ENCODE measurements at places on chromosomes 16 and 17.
A peak's percentile ranks its signal among the peaks of the same experiment; 100 is the strongest.

DNA sequence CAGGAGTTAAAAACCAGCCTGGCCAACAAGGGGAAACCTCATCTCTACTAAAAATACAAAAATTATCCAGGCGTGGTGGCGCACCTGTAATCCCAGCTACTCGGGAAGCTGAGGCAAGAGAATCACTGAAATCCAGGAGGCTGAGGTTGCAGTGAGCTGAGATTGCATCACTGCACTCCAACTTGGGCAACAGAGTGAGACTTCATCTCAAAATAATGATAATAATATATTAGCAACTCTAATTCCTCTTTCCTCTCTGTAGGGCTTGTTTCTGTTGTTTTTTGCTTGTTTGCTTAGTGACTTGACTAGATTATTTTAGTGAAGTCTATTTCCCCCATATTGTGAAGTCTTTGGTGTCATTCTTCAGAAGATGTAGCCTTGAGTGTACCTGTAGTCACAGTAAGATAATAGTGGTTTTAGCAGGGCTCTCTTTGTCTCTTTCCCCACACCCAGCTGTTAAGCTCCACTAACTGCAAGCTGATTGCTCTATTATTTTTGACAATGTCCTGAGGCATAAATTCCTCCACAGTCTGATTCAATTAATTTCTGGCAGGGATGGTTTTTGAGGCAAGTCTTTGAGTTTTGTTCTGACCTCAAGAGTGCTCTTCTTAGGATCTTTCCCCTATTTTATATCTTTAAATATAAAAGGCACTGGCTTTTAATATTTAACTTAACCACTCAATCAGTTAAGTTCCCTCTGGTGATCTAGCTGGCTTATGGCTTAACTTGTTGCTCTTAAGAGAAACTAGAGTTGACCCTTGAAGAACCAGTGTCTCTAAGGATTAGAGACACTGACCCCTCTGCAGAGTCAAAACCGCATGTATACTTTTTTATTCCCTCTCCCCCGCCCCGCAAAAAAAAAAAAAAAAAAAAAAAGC lies 18.6 kb upstream of the TNFSF12 start:
- no peak for DNase-seq

DNA sequence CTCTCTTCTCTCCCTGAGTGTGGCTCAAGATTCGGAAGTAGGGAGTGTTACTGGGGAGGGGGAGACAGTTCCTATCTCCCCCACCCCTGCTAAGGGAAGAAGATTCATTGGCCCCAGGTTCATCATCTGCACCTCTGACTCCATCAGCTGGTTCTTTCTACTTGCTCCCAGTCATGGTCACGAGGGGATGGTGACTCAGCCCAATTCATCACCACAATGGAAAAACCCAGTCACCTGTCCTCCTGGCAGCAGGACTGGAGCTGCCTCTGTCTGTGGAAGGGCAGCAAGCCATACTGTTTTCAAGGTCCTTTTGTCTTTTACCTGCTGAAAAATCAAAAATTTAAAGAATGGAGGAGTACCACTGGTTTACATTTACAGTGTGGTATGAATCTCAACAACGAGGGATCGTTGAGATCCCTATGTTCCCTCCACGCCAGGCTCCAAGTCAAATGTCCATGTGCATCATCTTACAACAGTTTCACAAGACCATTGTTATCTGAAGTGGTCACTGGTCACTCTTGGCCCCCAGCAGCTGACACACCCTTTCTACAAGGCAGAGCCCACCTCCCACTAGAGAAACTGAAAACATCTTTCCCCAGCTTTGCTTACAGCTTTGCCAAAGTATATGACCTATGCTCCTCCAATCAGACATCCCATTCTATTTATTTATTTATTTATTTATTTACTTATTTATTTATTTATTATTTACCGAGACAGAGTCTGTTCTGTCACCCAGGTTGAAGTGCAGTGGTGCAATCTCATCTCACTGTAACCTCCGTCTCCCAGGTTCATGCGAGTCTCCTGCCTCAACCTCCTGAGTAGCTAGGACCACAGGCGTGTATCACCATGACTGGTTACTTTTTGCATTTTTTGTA lies 40.4 kb upstream of the NDRG4 start:
- peak; percentile 12 for DNase-seq

DNA sequence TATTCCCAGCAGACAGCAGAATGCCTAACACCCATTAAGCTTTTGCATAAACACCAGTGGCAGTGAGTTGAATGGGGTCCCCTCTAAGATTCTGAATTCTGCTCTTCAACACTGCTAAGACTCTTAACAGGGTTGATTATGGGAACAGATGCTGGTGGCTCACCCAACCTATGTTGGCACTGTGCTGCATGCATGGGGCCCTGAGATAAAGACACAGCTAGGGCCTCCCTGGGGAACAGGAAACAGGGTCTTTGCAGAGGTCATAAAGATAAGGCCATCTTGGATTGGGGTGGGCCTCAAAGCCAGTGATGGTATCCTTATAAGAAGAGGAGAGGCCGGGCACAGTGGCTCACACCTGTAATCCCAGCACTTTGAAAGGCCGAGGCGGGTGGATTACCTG lies 190.8 kb downstream of the SLC39A11 start:
- DNase-seq: no peak

- no peak for DNase-seq
Measured at GRCh38 chr17:82737967-82738877, 2.8 kb downstream of the FN3K start.

DNA sequence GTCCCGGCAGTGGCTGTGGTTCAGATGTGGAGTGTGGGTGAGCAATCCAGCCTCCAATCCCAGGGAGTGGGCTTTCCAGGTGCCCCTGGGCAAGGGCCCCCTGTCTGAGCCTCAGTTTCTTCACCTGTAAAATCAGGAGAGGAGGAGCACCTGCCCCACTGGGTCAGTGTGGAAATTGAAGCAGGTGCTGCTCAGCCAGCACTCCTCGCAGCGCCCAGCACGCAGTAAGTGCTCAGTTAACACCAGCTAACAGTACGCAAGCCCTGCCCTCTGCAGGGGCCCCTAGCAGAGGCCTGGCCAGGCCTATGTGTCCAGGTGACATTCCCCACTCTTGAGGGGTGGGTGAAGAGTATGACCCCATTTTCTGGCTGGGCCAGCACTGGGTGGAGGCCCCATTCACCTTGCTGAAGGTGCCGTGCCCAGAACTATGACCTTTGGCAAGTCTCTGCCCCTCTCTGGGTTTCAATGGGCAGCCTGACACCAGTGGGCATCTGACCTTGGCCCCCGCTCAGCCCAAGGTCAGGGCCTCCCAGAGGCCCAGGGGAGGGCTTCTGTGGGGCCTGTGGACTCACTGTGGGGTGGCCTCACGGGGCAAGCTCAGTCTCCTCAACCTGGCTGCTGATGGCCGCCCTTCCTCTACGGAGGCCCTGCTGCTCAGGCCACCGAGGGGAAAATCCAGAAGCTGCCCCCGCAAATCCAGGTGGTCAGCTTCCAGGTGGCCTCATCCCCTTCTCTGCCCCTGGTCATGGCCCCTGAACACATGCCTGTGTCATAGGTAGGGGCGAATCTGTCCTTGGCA lies 2.5 kb downstream of the MTSS2 start:
- DNase-seq: no peak

DNA sequence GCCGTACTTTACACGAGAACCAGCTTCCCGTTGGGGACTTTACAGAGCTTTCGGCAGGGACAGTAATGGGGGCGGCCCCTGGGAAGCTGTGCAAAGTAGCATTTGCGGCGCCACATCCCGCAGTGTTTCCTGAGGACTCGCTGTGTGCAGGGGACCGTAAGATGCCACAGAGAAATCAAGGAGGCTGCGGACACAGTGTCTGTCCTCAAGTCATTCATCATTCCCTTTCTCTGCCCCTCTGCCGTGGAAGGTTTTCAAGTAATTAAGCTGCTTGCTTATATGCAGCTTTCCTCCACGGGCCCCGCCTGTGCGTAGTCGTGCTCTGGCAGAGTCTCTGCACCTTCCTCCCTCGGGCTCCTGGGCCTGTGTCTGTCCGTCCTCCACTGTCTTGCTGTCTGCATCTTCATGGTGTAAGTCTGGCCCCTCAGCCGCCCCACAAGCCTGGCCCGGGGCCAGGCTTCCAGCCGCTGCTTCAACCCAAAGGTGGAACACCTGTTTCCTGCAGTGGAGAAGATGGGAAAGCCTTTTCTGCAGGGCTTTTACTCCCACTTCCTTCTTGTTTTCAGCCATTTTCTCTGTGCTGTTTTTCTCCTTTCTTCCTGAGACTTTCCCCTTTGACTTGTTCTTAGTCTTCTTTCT lies 216.9 kb upstream of the CHMP6 start:
- DNase-seq: no peak

DNA sequence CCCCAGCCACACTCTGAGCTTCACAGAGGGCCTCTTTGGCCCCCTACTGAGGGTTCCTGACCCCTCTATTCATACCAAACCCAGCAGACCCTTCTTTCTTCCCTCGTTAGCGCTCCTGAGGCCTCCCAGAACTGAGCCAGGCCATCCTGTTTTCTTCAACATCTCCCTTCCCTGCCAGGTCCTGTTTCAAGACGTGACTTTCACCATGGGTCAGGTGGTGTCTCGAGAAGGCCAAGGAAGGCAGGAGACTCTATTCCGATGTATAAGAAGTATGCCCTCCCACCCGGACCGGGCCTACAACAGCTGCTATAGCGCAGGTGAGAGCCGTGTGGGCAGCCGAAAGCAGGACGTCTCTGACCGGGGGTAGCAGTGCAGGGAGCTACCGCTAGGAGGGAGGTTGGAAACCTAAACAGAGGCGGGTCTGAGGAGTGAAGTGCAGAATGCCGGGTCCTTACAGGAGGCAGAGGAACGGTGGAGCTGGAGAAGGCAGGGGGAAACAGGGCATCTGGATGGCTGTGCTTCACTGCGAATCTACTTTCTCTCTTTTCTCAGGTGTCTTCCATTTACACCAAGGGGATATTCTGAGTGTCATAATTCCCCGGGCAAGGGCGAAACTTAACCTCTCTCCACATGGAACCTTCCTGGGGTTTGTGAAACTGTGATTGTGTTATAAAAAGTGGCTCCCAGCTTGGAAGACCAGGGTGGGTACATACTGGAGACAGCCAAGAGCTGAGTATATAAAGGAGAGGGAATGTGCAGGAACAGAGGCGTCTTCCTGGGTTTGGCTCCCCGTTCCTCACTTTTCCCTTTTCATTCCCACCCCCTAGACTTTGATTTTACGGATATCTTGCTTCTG lies 1.3 kb upstream of the SENP3 start:
- DNase-seq: peak; percentile 48

DNA sequence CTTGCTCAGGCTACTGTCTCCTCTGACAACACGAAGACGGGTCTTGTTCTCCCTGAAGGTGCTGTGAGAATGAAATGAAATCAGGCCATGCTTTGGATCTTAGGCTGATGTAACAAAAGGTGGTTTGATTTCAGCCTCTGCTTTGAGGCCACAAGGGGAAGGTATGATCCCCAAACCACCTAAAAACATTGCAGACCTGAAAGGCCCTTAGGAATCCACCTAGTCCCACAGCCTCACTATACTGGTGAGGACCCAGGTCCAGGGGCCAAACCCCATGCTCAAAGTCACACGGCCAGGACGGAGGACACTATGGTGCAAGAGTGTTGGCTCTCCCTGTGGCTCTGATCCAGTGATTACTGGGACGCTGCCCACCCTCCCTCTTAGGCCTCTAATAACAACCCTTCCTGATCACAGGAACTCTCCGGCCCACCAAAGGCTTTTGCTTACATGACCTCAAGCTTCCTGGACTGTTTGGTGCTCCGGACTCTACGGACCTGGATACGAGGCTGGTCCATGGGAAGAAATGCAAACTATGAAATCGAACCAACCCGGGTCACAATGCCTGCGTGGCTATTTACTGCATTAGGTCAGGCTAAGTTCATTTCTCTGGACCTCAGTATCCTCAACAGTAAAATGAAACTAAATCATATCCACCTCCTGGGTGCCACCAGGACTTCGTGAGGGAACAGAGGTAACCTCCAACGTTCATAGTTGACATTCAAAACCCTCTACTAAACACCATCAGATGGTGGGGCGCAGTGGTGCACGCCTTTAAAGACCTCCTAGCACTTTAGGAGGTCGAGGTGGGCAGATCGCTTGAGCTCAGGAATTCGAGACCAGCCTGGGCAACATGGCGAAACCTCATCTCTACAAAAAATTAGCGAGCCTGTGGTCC lies 1.5 kb downstream of the TRIM25 start:
- no peak for DNase-seq

DNA sequence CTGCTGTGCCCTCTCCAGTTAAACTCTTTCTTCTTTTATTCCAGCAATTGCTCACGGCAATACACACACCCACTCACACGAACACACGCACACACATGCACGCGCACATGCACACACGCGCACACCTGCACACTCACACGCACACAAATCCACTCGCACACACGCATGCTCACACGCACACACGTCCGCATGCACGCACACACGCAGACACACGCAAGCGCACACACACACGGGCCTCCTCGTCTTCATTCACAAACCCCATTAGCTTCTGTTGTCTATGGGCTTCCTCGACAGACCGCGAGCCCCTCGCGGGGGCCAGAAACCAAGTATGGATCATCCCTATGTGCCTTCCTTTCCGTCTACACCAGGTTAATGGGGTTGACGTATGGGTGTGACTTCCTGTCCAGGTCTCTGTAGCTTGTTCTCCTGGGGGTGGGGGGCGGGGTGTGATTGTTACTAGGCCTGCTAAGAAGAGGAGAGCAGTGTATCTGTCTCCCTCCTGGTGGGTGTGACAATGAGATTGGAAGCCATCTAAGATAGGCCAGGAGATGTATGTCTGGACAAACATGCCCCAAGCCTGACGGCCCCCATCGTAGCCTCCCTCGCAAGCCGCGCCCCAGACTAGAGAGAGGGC lies 670 bp upstream of the CTF1 start:
- no peak for DNase-seq

- no peak for DNase-seq
Measured at GRCh38 chr17:8855477-8856204, 11.8 kb downstream of the PIK3R6 start.

GRCh38 chr17:49631496-49631895 lies 46.4 kb downstream of the SPOP start:
- no peak for DNase-seq

- no peak for DNase-seq
Measured at GRCh38 chr17:4235372-4236279, 28.2 kb downstream of the ANKFY1 start.

DNA sequence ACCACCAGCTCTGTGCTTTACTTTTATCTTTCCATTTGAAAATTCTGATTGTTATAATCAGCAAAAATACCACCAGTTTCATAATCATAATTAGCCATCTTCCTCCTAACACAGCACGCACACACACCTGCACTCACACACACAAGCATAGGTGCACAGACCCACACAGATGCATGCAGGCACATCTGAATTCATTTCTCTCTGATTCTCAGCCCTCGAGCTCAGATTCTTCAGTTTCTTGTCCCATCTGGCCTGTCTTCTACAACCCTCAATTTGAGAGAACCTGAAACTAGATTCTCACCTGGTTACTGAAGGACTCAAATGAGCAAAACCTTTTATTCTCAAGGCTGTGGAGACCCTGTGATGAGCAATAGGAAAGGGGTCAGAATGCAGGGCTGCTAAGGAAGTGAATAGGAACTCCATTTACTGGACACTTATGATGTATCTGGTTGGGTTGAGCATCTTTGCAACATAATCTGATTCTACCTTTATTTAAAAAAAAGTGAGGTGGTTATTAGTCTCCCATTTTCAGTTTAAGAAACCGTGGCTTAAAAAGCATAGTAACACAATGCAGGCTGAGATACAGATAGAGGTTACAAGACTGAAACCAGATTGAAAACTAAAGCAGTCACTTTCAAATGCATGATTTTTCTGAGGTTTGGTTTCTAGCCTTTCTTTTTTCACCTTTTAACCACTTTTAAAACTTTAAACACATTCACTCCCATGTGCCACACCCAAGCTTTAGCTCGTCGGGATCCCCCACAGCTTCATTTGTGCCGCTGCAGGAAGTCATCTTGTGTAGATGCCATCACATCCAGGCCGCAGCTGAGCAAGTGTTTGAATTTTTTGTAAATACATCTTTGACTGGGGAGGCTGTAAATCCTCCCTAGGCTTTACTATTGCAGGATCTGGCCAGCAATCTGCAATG lies 9.4 kb downstream of the KRT33A start:
- DNase-seq: no peak
